ENCODE measurements at places on chromosomes 6 and 20.
A peak's percentile ranks its signal among the peaks of the same experiment; 100 is the strongest.

GRCh38 chr6:4491501-4492260 lies 284.5 kb upstream of the CDYL start:
- peak; percentile 21 for ATAC-seq

DNA sequence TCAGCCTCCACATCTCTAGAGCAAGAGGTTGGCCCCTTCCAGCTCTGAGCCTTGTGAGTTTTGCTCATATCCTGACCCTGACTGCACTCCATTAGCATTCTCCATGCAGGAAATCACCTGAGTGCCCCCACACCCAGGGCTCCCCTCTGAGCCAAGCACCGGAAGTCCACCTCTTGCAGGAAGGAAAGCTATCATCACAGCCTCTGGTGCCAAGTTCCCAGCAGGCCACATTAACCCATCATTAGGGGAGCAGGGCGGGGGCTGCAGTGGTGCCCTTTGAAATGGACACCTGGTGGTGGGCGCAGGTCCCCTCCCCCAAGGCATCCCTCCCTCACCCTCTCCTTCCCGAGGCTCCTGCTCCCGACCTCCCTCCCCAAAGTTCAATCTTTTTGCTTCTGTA lies 16.1 kb downstream of the GRM4 start:
- no peak for ATAC-seq

- ATAC-seq = no peak
Observed at GRCh38 chr20:2252419-2252997, 43.3 kb upstream of the TGM3 start.

DNA sequence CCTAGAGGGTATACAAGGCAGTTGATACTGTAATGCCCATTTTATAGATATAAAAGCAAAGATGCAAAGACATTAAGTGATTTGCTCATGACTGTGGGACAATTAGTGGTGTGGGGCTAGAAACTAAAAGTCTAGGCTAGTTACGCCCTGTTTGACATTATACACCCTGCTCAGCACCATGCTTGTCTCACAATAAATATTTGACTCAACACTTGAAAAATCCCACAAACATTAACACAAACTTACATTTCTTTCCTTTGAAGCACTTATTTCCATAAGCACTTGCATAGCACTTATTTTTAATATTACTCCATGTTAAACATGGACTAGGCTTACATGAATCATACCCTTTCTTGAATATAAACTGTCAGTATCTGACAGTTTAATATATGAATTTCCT lies 36.5 kb upstream of the SNRPB2 start:
- no peak for ATAC-seq

GRCh38 chr6:159493898-159494585 lies 199.0 kb downstream of the SOD2 start:
- no peak for ATAC-seq

DNA sequence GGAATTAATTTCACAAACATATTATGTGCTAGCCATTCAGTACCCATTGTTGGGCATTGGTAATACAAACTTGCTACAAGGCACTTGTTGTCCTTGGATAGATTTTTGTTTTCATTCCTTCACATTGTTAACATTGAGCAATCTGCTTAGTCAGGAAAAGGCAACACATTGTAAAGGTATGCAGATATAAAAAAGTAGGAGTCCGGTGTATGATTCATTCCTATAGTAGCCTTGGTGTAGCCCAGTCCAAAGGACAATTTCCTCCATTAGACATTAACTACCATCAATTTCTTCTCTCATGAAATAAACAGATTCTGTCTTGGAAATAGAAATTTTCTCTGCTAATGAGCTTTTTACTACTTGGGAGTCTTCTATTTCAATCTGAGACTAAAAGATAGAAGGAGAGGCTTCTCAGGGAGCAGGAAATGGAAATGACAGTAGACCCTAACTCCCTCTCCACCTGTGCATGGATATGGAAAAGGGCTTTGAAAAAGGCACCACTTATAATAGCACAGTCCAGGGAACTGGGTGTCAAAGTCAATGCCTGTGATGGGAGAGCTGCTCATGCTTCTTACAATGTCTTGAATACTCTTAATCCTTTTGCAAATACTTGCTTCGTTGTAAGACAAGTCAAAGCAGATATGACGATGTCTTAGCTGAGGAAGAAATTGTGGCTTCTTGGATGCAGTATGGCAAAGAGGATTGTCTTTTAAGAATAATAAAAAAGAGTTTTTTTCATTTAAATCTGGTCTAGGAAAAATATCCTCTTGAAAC lies 369.4 kb upstream of the CITED2 start:
- ATAC-seq = no peak

DNA sequence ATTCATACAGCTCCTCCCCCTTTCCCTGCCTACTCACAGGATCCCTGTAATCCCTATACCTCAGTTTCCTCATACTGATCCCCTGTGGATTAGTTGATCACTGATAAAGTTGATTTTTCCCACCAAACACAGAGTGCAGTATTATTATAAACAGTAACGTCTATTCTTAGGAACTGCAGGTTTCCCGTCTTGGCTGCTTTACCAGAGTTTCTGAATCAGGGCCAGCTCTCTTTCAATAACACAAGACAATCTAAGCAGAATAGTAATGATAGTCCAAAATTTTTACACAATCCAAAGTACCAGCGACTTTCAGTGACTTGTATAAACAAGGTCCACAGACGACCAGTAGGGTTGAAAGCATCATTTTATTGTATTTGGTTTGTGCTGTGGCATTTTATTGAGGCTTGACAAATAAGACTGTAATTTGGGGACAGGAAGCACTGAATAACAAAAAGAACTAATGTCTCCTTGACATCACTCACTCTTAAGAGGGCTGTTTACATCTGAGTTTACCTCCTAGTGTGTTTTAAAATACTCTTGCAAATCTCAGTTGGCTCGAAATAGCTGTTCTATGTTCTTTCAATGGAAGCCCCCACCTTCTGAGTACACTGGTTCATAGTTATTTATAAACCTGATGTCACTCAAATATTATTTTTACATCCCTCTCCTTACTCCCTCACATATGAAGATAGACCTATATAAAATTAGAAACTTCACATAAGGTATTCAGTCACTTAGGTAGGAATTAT lies 6.1 kb upstream of the JARID2 start:
- ATAC-seq = no peak

GRCh38 chr6:116047173-116047933 lies 13.3 kb downstream of the FRK start:
- ATAC-seq = no peak

GRCh38 chr6:9126878-9127560 lies 691.7 kb upstream of the SLC35B3 start:
- ATAC-seq = no peak

DNA sequence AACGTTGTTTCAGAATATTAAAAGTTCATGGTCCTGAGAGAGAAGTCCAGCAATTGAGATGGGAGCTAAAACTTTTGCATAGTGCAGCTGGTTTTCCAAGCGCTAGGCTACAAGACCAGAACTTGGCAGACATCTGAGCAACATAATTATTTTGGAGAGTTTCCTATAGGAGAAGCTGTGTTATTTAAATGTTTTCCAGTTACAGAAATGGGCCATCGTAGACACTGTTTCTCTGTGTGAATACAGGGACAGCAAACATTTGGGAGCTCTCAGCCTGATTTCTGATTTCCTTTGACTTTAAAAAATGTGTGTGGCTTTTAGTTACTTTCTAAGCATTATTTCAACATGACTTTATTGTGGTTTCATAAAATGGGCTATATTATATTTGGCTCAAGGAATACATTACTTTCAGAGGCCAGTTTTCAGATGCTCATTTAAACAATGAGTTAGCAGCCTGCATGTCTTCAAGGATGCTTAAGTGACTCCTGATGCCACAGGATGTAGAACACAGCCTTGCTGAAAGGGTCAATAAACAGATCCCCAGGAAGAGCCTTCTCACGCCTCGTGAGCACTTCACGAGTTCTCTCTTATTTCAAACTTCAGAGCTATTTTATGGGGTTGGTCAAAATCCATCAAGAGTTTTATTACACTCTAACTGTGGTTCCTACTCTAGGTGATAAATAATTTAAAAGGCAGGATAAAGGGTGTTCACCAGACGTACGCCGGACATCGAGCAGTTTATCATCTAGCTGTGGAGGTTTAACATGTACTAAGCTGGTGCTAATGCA lies 193.8 kb downstream of the SMOC2 start:
- no peak for ATAC-seq

- ATAC-seq = no peak
Observed at GRCh38 chr20:23881371-23881770, 1.8 kb upstream of the CST5 start.

DNA sequence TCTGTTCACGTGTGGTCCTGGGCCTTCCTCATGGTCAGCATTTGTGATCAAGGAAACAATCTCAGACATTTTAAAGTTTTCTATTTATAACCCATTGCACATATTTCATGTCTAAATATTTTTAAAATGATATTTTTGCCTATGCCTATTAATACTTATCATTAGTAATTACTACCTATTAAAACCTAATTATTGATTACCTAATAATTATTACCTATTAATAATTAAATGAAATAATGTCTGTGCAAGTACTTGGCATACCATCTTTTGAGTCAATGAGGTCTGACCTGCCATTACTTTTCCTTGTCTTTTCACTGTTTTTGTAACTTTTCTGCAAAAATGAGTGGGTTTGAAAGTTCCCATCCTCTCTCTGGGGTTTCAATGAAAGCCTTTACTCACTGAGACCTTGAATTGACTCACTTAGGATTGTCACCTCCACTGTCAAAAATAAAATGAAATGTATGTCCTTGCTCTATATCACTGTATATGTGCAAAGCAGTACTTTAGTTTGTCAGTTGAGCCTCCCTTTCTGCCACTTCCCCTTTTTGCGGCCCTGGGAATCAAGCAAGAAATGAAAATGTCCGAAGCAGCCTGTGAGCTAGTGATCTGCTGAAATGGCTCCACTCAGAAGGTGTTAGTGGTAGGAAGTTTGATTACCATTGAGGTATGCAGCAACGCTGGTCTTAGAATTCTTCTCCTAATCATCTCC lies 87.8 kb downstream of the L3MBTL3 start:
- ATAC-seq = no peak

- ATAC-seq = no peak
Observed at GRCh38 chr20:38692436-38693411, 31.6 kb upstream of the SLC32A1 start.

DNA sequence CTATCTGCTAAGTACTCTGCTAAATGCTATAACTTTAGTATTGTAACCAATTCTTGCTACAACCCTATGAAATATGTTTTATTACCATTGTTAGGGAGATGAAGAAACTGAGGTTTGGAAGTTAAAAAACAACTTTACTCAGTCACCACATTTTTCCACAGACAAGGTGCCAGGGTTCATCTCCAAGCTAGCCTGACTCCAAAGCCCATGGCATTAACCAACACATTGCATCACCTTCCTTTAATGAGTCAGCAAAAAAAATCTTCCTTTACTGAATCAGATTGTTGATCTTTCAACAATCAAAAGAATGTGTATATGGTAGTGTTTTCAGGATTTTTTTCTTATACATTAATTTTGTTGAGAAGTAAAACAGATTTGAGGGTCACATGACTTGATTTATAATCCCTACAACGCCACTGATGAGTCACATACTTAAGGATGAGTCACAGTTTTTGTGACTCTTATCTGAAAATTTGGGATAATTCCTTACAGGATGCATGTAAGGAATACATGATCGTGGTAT lies 41.5 kb downstream of the MAN1A1 start:
- ATAC-seq = peak; percentile 63

- no peak for ATAC-seq
Observed at GRCh38 chr6:131683479-131683878, 17.7 kb downstream of the OR2A4 start.

DNA sequence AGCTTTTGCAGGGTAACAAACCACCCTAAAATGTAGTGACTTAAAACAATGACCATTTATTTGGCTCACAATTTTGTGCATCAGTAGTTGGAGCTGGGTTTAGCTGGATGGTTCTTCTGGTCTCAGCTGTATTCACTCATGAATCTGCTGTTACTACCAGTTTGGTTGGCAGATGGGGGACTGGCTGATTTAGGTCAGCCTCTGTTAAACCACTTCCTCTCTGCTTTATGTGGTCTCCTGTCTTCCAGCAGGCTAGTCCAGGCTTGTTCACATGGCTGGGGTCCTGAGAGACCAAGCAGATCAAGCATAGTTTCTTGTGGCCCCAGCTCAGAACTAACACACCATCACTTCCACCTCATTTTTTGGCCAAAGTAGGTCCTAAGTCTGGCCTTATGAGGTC lies 67.2 kb upstream of the LAMP5 start:
- no peak for ATAC-seq

DNA sequence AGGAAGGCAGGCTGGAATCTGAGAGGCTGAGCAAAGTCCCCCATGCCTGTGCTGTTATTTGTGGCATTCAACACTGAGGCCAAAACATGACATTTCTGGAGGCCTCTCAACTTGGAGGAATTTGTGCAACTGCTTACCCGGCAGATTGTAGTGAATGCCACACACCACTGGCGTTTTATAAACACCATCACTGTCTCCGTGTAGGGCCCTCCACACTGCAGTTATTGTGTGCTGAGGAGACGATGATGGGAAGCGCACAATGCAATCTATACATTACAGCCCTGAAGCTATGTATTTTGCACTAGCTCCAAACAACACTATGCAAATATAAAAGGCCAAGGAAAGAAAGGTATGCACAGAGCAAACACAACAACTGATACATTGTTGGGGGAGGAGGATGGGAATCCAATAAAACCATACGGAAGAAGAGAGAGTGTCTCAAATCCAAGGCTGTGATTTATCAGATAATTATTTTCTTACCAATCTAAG lies 106.5 kb downstream of the SMLR1 start:
- peak; percentile 82 for ATAC-seq

- ATAC-seq = no peak
Observed at GRCh38 chr20:51828762-51829161, 26.4 kb upstream of the SALL4 start.

- ATAC-seq = no peak
Observed at GRCh38 chr20:49687595-49688567, 25.8 kb downstream of the B4GALT5 start.

DNA sequence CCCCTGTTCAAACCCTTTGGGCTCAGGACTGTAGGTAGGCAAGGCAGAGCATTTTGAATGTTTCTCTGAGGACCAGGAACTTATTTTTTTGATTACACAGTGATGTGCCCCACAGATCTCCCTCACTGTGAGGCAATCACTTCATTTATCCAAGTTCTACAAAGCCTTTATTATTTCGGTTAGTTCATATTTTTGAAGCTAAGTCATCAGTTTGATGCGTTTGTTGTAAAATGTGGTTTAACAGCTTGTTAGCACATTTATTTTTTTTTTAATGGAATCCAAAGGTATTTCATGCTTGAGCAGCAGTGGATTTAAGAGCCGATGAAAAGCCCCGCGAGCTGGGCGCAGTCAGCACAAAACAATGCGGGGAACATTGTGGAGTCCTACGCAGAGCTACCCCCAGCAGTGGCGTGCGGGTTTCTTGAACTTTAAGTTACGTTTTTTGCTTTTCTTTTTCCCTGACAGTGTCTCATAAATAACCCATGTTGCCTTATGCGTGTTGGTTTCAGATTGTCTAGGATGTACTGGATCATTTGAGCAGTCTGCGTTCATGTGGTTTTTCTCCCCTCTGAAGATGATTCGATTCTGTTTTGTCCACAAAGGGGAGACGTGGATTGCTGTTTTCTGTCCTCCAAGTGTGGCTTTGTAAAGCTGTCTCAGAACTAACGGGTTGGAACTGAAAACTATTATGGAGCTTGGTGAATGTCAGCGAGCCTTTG lies 233.6 kb upstream of the BMP2 start:
- ATAC-seq = no peak

- ATAC-seq = no peak
Observed at GRCh38 chr6:169085466-169085865, 168.2 kb downstream of the THBS2 start.

GRCh38 chr20:56995635-56996075 lies 270.8 kb downstream of the BMP7 start:
- ATAC-seq = peak; percentile 77

- ATAC-seq = no peak
Observed at GRCh38 chr20:41030531-41031242, 2.1 kb downstream of the TOP1 start.
